Omental fat pad (tissue), 4 donors: ENCODE measurements at places on chromosomes 16 and 17. TPM values are rescaled to one million over a fixed set of nuclear protein-coding genes. Genes with fewer than 3 reads are reported as not detected.

DNA sequence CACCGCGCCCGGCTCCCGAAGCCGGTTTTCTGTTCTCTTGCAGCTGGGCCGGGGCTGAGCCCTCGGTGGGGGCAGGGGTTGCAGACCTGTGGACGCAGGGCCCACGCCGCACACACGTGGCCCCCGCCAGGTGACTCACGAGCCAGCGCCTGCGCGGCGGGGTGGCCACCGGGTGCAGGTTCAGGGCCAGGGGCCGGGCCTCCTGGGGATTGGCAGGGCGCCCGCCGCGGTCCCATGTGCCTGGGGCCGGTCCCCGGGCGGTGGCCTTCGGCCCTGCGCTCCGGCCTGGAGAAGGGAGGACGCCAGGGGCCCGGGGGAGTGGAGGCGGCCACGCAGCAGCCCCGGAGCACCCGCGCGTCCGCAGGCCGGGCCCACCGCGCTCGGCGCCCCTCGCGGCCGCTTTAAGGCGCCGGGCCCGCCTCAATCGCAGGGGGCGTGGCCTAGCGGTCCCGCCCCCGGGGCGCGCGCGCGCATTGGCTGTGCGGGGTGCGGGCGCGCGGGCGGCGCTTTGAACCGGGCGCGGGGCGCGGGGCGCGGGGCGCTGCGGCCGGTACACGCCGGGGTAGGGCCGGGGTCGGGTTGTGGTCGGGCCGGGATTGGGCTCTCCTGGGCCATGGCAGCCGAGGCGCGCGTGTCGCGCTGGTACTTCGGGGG is at the start of gene SLC25A10:
TSS of gene SLC25A10 (plus strand) at position 471 of the 654 bp plus-strand sequence. CDS start at position 614, 143 bp downstream.
- no peak for DNase-seq

DNA sequence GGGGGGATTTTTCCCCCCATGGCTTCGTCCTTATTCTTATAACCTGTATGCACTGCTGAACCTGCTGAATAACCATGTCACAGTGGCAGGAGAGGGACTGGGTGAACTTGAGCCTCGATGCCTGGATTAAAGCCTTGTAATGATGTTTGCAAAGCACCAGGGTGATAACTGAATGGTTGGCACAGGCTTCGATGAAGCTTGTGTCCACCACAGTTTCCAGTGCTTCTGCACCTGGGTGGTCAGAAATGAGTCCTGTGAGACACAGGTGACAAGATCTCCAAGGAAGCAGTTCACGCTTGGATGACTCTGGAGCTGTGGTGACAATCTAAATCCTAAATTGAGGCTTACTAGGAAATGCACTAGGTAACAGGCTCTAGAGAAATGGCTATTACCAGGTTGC is 729.3 kb downstream of the MAF start:
- DNase-seq = no peak

DNA sequence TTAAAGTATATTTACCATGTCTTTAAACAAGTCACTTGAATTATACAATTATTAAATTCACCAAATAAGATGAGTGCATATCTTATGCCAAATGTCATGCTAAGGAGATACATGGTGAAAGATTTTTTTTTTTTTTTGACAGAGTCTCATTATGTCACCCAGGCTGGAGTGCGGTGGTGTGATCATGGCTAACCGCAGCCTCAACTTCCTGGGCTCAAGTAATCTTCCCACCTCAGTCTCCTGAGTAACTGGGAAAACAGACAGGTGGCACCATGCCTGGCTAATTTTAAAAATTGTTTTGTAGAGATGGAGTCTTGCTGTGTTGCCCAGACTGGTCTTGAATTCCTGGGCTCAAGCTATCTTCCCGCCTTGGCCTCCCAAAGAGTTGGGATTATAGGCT is 149.0 kb upstream of the GOT2 start:
- DNase-seq = no peak

GRCh38 chr17:67421869-67422273 is 44.8 kb downstream of the PITPNC1 start:
- DNase-seq = no peak

TPSD1 gene
- total RNA-seq = 1.2 TPM

DNA sequence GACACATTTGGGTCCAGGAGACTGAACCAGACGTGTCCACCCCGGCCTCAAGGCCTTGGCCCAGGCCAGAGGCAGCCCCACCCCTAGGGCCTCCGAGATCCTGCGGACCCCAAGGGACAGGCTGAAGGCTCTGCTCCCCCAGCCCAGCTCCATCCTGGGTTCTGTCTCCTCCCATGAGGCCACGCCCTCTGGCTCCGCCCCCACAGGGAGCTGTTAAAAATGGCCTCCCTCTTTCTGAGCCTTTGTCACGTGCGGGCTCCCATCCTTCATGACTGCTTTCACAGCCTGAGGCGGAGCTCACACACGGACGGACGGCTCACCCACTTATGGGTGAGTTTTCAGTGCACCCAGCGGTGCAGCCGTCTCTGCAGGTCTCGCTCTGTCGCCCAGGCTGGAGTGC is 6.5 kb upstream of the CACNA1H start:
- DNase-seq = no peak

EVPLL gene
- total RNA-seq = 0.37 TPM

- DNase-seq = no peak
Observed at GRCh38 chr17:31733326-31733725, 125.7 kb downstream of the COPRS start.

- DNase-seq = no peak
Observed at GRCh38 chr16:87560428-87561199, 41.7 kb upstream of the JPH3 start.
